ENCODE measurements at places on chromosomes 1 and 21.
A peak's percentile ranks its signal among the peaks of the same experiment; 100 is the strongest.

DNA sequence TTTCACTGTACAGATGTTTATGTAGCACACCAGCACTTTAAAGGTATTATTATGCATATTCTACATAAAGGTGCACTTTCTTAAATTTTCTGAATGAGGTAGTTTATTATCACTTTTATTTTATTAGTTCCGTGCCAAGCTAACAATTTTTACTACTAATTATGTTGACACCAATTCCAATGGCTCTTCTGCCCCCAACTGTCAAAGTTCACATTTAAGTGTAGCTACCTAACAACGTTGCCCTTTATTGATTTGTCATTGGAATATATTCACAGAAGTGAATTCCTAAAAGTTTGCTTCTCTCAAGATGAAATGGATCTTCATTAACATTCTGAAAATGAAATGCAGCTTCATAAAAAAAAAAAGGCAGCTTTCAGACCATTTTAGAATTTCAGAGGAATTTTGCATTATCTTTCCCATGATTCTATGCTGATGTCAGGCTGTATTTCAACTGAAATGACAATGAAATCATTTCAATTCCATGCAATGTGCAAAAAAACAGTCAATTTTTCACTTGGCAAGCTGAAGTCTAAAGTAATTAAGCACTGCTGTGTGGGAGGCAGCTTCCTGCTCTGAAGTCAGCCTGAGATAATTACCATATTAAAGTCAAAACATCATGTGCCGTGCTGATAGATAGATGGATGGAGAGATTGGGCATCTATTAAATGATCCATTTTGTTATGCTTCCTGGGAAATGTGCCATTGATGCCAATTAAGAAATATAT is 229.2 kb downstream of the TTLL7 start:
- no peak for DNase-seq

DNA sequence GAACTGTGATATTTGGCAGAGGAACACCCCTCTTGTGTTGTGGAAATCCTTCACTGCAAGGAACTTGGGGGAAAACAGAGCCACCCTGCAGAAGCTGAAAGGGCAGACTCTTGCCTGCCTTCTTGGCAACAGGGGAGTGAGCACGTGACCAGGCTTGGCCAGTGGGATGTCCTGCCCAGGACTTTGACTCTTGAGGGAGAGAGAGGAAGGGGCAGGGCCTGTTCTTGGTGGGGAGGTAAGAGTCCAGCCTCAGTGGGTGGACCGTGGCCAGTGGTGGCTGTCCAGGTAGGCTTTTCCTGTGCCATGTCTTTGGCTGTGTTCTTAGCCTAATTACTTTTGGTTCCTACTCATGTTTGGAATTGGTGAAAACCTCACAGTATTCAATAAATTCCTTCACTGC is 8.6 kb upstream of the AK2 start:
- DNase-seq = peak; percentile 23

- no peak for DNase-seq
Observed at GRCh38 chr1:11984121-11984520, 3.9 kb downstream of the MFN2 start.

- DNase-seq = no peak
Observed at GRCh38 chr1:216346526-216346925, 76.7 kb downstream of the USH2A start.

- no peak for DNase-seq
Observed at GRCh38 chr21:44199448-44199847, 41.3 kb downstream of the ICOSLG start.

DNA sequence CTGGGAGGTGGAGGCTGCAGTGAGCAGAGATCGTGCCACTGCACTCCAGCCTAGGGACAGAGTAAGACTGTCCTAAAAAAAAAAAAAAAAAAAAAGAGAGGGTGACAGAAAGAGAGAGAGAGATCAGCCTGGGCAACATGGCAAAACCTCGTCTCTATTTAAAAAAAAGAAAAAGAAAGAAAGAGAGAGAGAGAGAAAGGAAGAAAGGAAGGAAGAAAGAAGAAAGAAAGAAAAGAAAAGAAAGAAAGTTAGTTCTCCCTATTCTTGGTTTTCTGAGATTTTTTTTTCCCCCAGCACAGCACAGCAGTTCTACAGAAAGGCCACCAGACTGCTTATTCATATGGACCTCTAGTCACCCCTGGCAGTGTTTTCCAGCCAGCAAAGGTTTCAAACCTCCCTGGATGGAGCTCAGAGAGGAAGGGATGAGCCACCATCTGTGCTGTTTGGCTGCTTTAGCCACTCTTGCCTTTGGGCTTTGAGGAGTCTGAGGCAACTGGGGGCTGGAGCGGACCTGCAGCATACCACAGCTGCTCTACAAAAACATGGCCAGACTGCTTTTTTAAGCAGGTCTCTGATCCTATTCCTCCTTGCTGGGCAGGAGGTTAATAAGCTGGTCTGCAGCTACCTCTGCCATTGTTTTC is 10.6 kb downstream of the S100A6 start:
- DNase-seq = no peak

- DNase-seq = no peak
Observed at GRCh38 chr1:164930833-164931232, 371.8 kb downstream of the PBX1 start.

DNA sequence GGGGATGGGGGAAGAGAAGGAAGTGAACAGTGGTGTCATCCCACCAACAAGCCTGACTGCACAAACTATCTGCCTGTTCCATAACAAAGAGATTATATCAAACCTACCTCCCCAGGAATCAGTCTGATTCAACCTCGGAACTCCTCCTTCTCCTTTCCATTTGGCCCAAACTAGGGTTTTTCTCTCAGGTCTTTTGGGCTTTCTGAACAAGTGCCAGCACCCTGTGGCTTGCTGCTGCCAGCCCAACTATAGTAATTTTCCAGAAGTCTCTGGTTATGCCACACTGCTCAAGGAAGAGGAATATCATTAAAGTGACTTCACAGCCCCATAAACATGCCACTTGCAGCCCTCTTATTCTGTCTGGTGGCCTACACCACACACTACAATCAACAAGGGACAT is 70.5 kb downstream of the RGS7 start:
- no peak for DNase-seq

- DNase-seq = no peak
Observed at GRCh38 chr1:228794810-228795209, 59.5 kb downstream of the RHOU start.

- no peak for DNase-seq
Observed at GRCh38 chr1:180773210-180773865, 139.4 kb upstream of the KIAA1614 start.

GRCh38 chr1:22544606-22545005 is 18.7 kb upstream of the EPHA8 start:
- no peak for DNase-seq

DNA sequence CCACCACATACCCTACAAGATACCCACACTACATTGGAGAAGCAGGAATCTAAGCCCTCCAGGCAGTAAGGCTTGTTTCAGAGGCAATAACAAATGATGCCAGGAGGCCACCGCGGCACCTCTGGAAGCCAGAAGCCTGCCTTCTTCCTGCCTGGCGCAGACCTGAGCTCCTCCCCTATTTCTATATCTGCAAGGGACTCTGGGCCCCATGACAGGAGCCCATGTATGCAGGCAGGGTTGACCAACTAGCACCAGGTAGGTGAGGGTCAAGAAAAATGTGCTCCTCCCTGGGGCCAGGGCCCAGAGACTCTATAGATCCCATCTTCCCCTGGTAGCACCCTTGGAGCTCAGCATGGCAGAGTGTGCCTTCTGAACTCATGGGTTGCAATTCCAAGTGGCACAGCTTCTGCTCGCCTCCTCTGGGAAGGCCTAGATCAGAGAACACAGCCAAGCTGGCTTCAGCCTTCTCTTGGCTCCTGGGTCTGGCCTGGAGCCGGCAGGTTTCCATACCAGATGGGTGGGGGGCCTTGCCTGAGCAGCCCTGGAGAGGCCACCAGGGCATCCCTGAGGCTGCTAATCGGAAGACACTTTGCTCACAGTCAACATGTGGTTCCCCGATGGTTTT is 85.1 kb downstream of the STUM start:
- no peak for DNase-seq

DNA sequence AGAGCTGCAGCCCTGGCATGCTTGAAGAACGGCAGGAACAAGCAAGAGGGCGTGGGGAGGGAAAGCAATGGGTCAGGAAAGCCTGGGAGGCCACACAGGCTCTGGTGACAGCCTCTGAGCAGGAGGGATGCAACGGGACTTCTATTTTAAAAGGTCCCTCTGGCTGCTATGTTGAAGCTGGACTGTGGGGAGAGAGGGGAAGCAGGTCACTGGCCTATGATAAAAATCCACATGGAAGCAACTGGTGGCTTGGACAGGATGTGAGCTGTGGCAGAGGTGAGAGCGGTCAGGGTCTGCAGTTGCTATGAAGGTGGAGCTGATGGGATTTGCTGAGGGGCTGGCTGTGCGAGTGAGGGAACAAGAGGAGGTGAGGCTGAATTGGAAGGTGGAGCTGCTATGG is 11.2 kb downstream of the PADI1 start:
- DNase-seq = no peak

- DNase-seq = no peak
Observed at GRCh38 chr1:47178654-47179016, 11.2 kb downstream of the PDZK1IP1 start.

DNA sequence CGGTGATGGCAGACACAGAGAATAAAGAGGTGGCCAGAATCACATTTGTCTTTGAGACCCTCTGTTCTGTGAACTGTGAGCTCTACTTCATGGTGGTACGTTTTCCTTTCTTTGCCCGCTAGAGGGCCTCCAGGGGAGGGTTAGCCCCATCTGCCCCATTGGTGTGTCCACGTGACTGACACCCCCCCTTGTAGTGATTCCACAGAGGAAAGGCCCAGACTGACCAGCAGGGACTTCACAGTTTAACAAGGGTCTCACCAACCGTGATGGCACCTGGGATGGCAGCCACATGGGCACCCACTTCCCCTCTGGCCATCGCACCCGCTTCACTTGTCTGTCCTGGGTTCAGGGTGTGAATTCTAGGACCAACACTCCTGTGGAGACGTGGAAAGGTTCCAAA is 22.3 kb upstream of the SARS1 start:
- no peak for DNase-seq

DNA sequence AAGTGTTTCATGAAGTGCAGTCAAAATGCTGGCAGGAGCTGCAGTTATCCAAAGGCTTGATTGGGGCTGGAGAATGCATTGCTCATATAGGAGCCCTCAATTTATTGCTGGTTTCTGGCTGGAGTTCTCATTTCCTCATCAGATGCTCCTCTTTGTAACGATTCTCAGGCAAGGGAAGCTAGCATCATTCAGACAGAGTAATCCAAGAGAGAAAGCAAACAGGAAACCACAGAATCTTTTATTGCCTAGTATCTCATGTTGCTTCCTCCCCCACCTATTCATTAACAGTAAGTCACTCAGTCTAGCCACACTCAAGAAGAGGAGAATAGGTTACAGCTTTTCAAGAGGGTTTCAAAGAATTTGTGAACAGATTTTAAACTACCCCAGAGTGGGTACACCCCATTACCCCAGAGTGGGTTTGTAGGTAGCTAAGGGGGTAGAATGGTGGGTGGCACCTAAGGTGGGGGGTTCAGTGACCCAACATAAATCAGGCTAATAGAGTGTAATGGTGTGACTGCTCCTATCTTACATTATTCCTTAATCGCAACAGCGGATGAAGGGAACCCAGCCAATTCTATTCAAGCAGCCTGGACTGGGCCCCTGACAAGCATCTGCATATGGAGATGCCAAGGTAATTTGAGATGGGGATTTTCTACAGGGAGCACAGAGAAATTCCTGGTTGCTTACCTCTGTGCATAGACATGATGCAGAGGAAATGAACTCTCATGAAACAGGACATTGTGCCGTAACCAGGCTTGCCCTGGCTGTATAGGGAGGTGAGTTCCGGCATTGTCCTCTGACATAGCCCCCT is 67.1 kb downstream of the KCNJ15 start:
- peak; percentile 79 for DNase-seq

DNA sequence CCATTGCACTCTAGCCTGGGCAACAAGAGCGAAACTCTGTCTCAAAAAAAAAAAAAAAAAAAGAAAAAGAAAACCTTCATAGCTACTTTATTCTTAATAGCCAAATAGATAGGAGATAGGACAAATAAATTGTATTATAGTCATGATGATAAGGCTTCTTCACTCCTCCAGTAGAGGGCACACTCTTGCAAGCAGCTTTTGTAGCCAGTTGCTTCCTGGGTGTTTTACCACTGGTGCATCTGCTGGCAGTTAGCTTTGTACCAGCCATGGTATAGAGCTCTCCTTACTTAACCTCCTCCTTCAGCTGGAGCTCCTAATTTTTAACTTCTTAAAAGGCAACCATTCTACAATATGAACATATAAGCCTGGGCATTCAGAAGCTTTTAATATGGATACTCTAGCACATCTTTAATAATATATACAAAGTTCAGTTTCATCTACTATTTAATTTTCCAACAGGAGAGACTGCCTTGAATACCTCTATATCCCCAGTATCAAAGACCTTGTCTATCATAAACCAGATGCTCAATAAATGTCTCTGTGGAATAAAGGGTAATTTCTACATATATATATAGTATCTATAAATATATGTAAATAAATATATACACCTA is 35.8 kb downstream of the EVI5 start:
- DNase-seq = peak; percentile 72

DNA sequence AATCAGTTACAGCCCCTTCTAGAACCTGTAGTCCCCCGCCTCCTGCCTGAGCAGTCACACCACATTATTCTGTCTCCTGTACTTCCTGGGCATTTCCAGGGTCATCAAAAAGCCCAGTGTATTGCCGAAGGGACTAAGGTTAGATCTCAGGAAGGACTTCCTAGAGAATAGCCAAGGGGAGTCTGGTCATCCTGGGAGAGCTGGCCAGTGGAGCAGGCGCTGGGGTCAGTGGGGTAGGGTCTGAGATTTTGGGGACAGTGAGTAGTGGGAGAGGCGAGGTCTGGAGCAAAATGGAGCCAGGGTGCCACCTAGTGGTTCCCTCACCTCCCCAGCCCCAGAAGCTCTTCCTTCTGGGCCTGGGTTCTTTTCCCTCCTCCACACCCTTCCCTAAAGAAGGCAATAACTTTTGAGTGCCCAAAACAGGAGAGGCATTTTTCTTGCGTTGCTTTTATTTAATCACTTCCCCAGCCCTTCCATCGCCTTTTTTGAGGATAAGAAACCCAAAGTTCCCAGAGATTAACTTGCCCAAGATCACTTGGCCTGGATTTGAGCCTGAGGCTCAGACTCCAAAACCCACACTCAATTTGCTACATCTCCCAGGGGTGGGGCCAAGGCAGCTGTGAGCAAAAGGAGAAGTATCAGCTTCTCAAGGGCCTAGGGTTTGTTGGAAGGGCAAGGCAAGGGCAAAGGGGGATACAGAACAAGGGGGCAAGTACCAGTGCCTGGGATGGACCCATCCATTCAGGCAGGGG is 7.3 kb upstream of the PMVK start:
- peak; percentile 48 for DNase-seq

DNA sequence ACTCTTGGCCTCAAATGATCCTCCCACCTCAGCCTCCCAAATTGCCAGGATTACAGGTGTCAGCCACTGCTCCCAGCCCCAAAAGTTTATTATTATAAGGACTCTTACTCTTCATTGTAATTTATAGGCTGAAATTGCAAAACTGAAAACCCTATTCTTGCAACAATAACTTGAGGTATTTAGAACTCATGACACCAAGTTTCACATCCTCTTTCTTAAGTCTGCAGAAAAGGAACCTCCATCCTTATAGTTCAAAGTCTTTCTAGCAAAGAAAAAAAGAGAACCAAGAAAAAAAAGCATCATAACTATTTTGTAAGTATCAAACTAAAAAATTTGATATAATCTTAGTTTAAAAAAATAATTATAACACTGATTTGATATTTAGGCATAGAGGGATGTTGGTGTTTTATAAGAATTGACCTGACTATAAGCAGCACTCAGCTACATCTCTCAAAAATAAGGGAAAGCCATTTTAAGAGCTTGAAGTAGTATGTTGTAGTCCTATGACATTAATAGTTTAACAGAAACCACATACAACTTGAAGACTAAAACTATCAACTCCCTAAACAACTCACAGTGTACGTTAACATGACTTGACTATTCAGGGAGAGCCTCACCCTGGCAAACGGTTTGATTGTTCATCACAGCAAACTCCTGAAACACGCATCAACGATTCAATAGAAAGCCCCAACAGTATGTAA is 122.4 kb downstream of the AKT3 start:
- peak; percentile 95 for DNase-seq

Measured in inflammatory macrophage treated with lipopolysaccharide for 4 hours (primary cell).